ENCODE measurements at places on chromosomes 4 and X. TPM values are rescaled to one million over a fixed set of nuclear protein-coding genes. Genes with fewer than 3 reads are reported as not detected.

Gene XAGE2
- total RNA-seq: not detected

Gene GPR119
- not detected for total RNA-seq

Gene ABLIM2
- total RNA-seq: 0.24 TPM

Gene ACE2
- total RNA-seq: 0.17 TPM

Gene OPRPN
- not detected for total RNA-seq

Gene FAT4
- total RNA-seq: 7.4 TPM

Gene PWWP3B
- 5.8 TPM for total RNA-seq
